ENCODE measurements at places on chromosomes 5 and 9. TPM values are rescaled to one million over a fixed set of nuclear protein-coding genes. Genes with fewer than 3 reads are reported as not detected.

The PCDH1 gene
- 0.09 TPM for polyA plus RNA-seq

The NRARP gene
- 0.07 TPM for polyA plus RNA-seq

The NR5A1 gene
- not detected for polyA plus RNA-seq

The PCDHA11 gene
- 0.15 TPM for polyA plus RNA-seq

The ACOT12 gene
- 1.1 TPM for polyA plus RNA-seq

The NEURL1B gene
- polyA plus RNA-seq: 5.0 TPM

The ZFP62 gene
- polyA plus RNA-seq: 10.1 TPM

The GADD45G gene
- 0.23 TPM for polyA plus RNA-seq

The CAMK2A gene
- polyA plus RNA-seq: 1.5 TPM

The PTGS1 gene
- 86.5 TPM for polyA plus RNA-seq

The C5 gene
- polyA plus RNA-seq: 1.9 TPM

The GPX3 gene
- polyA plus RNA-seq: 217 TPM

The FOXD4 gene
- 0.06 TPM for polyA plus RNA-seq

The IFNA6 gene
- polyA plus RNA-seq: not detected

The C8G gene
- 0.40 TPM for polyA plus RNA-seq

Measured in fibroblast of lung (primary cell).